ENCODE measurements at places on chromosomes 5 and 9.

DNA sequence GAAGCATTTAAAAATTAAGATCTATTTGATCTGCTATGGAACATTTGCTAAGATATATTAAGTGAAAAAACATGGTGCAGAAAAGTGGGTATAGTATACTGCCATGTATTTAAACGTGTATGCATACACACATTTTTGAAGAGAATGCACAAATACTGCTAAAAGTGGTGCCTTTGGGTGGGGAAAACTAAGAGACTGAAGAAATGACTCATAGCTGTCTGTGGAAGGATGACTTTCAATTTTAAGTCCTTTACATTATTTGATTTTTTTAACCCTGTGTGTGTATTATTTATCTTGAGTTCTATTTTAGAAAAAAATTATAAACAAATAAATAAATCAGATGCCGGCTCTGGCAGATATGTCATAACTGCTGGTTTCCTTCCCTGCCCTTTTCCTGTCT lies 120.7 kb upstream of the SLIT3 start:
- DNase-seq: no peak

- DNase-seq: no peak
These were observed 43.1 kb downstream of the PDE6A start for GRCh38 chr5:149901511-149901910.

- no peak for DNase-seq
These were observed 4.9 kb downstream of the ADAM19 start for GRCh38 chr5:157570531-157571200.

DNA sequence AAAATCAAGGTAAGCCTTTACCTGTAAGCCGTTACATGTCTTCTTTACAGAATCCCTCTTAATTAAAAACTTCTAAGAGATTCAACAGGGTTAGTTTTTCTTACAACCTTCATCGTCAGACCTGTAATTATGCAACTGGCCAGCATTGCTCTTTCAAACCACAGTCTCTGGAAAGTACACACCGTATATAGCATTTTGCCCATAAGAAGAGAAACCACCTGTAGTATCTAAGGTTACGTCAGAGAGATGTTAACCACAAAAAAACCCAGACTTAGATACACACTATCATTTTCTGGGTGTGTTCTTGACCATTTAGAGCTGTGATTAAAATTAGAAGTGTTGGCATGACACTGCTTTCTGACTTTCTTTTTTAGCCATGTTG lies 140.0 kb downstream of the MUSK start:
- DNase-seq: no peak

- no peak for DNase-seq
These were observed 203.4 kb upstream of the PRR16 start for GRCh38 chr5:120260651-120261050.

- peak; percentile 49 for DNase-seq
These were observed 97.5 kb downstream of the COL5A1 start for GRCh38 chr9:134738869-134739659.

GRCh38 chr5:126370796-126371718 lies 52.2 kb upstream of the GRAMD2B start:
- DNase-seq: peak; percentile 56

- DNase-seq: no peak
These were observed 53.3 kb upstream of the RNU6ATAC start for GRCh38 chr9:134217431-134218210.

- DNase-seq: peak; percentile 50
These were observed 240.7 kb upstream of the DAPK1 start for GRCh38 chr9:87256973-87257372.

- DNase-seq: no peak
These were observed 18.8 kb downstream of the PTAR1 start for GRCh38 chr9:69740872-69741505.

- no peak for DNase-seq
These were observed 56.9 kb upstream of the ALDH1A1 start for GRCh38 chr9:73009649-73010288.

DNA sequence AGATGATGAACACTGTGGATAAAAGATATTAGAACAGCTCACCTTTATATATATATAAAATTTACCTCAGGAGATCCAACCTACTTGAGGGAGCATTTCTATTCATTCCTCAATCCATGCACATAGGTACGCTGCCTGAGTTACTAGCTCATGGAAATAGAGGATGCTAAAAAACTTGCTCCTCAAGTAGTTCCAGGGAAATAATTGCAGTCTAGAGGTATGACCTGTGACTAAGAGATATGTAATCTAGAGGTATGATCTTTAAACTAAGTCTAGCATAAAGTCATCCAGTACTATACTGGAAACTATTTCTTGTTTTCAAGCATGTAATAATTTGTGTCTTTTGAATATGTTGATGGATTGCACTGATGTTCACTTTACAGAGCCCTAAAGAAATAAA lies 471.2 kb downstream of the TAF11L14 start:
- no peak for DNase-seq

GRCh38 chr9:89744255-89744648 lies 139.4 kb downstream of the GADD45G start:
- no peak for DNase-seq

DNA sequence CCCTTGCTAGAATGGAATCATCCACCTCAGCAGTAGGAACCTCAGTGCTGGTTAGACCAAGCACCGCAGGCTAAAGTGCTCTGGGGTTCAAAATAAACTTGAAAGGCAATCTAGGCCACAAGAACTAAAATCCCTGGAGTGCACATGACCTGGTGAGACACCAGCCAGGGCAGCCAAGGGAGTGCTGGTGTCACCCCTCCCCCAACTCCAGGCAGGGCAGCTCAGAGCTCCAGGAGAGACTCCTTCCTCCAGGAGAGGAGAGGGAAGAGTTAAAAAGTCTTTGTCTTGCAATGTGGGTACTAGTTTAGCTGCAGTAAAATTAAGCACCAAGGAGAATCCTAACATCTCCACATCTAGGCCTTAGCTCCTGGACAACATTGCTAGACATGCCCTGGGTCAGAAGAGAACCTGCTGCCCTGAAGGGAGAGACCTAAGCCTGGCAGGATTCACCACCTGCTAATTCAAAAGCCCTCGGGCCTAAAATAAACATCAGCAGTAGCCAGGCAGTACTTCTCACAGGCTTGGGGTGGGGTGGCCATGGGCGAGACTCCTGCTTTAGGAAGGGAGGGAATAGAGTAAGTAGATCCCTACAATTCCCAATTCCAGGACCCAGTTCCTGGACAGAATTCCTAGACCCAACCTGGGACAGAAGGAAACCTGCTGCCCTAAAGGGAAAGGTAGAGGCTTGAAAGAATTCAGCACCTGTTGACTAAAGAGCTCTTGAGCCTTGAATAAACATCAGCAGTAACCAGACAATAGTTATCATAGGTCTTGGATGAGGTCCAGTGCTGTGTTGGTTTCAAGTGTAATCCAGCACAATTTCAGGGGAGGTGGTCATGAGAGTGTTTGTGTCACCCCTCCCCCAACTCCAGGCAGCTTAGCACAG lies 25.8 kb downstream of the UGT3A2 start:
- DNase-seq: no peak

DNA sequence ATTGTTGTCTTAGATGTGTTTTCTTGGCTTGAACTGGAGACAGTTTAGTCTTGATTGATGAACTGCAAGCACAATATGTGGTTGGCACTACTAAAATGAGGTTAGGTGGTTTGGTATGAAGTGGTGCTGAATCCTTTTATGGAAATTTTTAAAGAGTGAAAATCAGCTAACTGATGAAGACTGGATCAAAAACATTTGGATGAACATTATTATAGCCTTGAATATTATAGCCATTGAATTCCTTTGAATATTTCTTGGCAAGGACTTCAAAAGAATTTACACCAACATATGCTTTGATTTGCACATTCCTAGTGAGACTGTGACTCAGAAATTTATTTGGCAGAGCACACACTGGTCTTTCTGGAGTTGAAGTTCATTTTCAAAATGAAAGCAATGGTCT lies 318.3 kb downstream of the CHSY3 start:
- DNase-seq: peak; percentile 83

GRCh38 chr5:15554542-15554941 lies 54.6 kb downstream of the FBXL7 start:
- DNase-seq: no peak

DNA sequence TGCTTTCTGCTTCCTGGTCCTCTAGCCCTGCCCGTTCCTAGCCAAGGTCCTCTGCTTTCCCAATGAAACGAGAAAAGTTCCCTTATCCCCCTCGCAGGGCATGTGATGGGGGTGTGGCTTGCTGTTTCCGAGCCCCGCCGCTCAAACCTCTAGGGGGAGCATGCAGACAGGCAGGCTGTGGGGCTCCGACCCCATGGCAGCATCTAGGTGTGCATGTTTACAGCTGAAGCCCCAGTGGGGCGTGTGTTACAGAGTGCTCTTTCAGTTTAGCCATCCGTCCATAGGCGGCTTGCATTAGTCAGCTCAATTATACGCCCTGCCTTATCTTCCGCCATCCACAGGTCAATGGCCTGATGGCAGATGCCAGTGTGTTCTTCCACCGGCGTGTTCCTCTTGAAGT lies 48.3 kb upstream of the SPATA31E1 start:
- no peak for DNase-seq

- no peak for DNase-seq
These were observed 14.5 kb downstream of the ANP32B start for GRCh38 chr9:97997330-97998276.

DNA sequence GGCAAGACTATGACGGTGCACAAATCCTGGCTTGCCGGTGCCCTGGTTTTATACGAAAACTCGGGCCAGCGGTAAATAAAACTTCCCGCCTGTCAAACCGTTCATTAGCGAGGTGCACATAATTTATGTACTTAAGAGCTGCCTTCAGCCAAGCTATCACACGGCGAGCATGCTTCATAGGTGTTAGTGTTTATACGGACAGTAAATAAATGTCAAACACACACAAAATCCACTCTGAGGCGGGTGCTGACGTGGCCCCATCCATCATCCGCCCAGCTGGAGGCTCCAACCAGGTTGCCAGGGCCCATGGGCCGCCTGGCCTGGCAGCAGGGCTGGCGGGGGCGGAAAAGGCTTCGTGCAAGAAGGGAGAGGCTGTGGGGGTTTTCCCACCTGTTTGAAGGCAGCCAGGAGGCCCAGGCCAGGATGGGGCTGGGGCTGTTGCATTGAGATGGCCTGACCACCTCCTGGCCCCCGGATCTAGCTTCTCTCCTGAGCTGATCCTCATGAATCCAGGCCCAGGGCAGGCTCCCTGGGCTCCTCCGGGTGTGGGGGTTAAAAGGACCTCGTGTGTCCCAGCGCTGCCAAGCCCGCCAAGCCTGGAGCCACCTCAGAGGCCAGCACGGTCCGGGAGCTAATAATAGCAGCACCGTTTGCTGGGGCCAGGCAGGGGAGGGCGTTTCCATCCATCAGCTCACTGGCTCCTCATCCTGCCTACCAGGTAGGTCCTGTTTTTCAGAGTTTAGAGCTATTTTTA lies 43.2 kb downstream of the BARX1 start:
- no peak for DNase-seq

DNA sequence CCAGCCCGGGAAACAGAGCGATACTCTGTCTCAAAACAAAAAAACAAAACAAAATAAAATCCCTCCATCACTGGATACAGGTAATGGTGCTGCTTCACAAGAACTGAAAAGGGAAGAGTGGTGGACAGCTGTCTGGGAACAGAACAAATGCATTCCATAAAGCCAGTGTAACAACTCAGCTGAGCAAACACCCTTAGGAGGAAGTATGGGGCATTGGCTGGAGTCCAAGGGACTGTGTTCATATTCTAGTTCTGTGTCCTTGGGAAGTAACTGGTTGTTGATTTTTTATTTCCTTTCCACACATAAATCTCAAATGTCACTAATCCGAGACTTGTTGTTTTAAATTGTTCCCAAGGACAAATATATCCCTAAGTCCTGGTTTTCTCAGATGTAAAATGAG lies 38.3 kb downstream of the HTR1A start:
- DNase-seq: no peak

- peak; percentile 61 for DNase-seq
These were observed 16.5 kb upstream of the QRFP start for GRCh38 chr9:130912932-130913598.

DNA sequence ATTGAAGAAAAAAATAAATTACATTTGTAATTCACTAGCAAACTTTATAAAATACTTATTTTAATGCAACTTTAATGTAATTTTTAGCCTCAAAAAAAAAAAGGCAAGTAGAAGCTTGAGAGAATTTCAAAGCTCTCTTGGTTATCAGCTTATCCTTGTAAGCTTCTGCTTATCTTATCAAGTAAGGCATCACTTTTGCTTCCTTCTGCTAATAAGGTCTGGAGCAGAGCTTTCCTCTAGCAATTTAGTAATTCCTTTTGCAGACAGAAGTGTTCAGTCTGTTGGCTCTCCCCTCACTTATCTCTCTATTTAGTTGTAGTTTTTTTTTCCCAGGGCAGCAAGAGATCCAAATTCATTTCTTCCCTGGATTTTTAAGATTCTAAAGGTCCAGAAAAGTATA lies 525.0 kb downstream of the ISL1 start:
- DNase-seq: no peak

GRCh38 chr9:96417661-96418082 lies 498 bp downstream of the ZNF367 start:
- DNase-seq: no peak

DNA sequence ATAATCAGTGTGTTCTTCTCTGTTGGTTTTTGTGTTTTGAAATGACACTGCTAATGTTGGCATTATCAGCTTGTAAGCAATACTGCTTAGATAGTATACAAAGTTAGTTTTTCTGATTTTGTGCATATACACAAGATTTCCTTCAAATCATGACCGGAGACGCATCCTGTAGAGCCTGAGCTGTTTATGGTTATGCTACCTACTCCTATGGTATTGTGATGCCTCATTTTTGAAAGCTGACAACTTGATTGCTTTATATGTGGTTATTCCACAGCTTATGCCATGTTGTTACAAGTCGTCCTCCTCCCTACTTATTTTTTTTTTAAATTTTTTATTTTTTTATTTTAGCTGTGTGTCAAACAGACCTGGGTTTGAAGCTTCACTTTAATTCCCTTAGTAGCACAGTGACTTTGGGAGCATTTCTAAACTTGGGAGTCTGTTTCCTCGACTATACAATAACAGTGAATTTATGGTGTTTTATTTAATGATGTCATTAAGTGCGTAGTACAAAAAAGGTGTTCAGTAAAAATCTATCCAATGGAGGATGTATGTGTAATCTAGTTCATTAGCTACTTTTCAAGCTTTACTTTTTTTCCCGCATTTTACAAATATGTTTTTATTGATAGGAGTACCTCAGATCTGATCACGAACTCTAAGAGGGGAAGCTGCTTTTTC lies 59.5 kb downstream of the PARP8 start:
- no peak for DNase-seq

DNA sequence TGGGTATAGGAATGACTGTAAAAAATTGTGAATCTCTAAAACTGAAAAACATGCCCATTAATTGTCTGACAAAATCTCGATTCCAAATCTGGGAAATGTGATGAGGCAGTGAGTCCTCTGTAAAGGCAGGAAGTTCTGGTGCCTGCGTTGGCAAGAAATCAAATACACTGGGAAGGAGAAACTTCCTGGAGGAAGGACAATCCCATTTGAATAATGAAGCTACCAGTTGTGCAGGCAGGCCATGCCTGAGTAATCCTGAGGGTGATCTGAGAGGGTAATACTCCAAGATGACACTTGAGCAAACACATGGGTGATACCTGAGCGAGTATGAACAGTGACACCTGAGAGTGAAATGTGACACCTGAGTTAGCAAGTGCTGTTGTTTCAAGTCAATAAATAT lies 49.7 kb downstream of the KIF24 start:
- DNase-seq: no peak

All from astrocyte of the spinal cord (primary cell).